Frontal cortex (tissue), 4 donors: ENCODE measurements at places on chromosomes 2 and 18.

DNA sequence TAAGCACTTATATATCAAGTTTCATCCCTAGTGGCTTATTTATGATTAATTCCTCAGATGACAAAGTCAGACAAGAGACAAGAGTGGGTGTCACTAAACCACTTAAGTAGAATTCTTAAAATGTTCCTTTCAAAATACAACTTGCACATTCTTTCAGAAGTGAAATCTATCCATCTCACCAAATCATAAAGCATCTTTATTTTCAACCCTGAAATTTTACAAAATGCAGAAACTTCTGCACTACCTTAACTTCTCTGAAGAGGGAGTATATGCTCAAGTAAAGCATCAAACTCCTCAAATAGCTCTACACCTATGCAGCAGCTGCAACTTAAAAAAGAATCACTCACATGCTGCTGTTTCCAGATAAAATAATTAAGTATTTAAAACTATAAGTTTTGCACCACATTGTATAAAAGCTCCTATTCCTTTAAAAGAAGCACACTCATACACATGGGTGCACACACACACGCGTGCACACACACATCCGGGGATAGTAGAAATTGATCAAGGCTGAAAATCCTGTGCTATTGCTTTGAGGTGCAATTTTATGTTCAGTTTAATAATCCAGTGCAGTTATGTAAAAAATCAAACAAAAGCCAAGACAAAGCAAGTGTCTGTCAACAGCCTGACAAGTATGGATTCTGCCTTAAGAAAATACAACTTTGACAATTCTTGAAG is 244.5 kb downstream of the TCF4 start:
- no peak for DNase-seq

DNA sequence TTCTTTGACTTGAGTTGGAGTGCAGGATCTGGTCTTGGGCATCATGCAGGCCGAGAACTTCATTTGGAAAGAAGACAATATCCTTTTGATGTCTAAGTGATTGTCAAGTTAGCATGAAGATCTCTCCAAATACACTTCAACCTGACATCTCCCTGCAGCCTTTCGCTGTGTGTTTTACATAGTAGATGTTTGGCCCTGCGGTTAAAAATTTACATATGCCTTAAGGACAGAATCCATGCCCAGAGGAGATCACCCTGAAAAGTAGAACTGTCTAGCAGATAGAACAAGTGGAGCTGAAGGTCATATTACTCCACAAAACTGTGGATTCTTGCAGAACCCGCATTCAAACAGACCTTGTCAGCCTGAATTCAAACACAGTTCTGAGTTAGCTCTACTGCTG is 409.9 kb downstream of the LPIN1 start:
- DNase-seq, result no peak

GRCh38 chr2:17583646-17584045 is 43.1 kb downstream of the VSNL1 start:
- DNase-seq, result no peak

DNA sequence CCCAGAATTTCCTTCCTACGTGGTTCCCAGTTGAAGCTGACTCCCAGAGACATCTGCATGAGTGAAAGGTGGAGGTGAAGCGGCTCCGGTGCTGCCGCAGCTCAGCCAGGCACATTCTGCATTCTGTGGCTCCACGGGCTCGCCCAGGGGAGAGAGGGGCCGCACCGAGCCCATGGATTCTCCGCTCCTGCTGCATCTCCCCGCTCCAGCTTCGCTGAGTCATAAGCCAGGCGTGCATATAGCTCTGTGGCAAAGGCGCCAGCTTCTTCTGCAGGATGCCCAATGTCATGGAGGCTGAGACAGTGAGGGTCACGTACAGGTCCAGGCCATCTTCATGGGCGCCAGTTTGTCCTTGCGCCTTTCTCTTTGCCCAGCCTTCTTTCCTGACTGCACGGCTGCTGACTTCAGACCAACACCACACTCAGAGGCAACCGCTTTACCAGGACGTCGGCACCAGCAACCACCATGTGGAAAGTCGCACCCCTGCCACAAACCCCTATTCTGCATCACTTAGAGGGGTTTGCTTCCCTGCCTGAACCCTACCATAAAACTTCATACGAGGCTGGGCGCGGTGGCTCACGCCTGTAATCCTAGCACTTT is 215.7 kb downstream of the MGAT5 start:
- DNase-seq, result no peak

GRCh38 chr2:42855221-42855970 is 63.0 kb upstream of the HAAO start:
- DNase-seq, result no peak

- no peak for DNase-seq
Measured at GRCh38 chr18:53944721-53945120, 279.7 kb downstream of the MBD2 start.
